AG04450 (cell line): ENCODE measurements at places on chromosomes 1 and 21. TPM values are rescaled to one million over a fixed set of nuclear protein-coding genes. Genes with fewer than 3 reads are reported as not detected.
A peak's percentile ranks its signal among the peaks of the same experiment; 100 is the strongest.

MPL gene
- polyA plus RNA-seq: not detected in 2 replicates

NGF gene
- 6.7 and 7.3 TPM in 2 replicates for polyA plus RNA-seq

SHISAL2A gene
- polyA plus RNA-seq: not detected in 2 replicates

GLIS1 gene
- 0.77 and 1.3 TPM in 2 replicates for polyA plus RNA-seq

GBP4 gene
- not detected in 2 replicates for polyA plus RNA-seq

COL8A2 gene
- 1.5 and 1.6 TPM in 2 replicates for polyA plus RNA-seq

S100A7 gene
- not detected in 2 replicates for polyA plus RNA-seq

LRRC39 gene
- 0.32 and 0.45 TPM in 2 replicates for polyA plus RNA-seq

GRCh38 chr1:42369471-42369870 is 11.1 kb upstream of the RIMKLA start:
- no peak for DNase-seq

- DNase-seq: no peak
These were observed 58.9 kb downstream of the VPS26C start for GRCh38 chr21:37208056-37208721.

GRCh38 chr1:223763881-223764280 is 51.5 kb downstream of the CAPN2 start:
- no peak for DNase-seq

DNA sequence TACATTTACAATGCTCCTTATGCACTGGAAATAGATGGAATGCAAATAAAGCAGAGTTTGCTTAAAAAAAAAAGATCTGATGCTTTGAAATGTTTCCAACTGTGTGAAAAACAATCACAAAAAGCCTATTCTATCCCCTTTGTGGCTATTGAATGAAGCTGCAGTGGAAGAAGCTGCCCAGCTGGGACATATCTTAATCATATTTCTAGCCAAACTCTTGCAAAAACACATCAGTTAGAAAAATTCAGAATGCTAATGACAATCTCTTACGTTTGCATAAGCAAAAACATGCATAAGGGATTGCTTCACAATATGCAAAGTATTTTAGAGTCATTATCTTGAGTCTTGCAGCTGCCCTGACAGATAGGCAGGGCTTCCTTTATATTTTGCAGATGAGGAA is 526.4 kb upstream of the USP24 start:
- DNase-seq: peak; percentile 72

- DNase-seq: no peak
These were observed 64.8 kb downstream of the MORN1 start for GRCh38 chr1:2326524-2326923.

DNA sequence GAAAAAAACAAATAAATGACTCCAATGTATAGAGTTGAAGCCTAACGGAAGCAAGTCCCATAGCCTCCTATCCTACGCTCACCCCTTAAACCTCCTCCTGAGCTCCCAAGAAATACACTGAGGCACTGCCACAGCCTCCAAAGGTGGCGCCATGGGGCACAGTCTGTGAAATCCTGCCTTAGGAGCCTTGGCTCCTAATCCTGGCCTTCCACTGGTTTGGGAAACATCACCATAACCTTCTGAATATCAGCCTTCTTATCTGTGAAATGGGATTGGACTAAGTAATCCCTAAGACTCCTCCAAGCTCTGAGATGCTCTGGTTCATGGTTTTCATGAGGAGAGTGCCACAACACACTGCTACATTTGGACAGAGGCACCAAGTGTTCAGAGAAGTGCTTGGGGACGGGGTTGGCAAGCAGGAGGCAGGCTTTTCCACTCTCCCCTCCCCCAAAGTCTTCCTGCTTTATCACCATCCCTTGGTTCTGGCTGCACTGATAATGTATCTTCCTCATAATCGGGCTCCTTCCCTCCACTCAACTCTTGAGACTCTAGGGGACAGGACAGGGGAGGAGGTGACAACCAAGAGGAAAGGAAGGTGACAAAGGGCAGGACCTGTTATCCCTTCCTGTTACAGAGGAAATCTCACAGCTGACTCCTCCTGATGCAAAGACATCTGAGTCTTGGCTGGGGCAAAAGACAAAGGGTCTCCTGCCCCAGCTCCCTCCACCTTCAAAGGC is 2.7 kb downstream of the SLAMF7 start:
- DNase-seq: no peak

DNA sequence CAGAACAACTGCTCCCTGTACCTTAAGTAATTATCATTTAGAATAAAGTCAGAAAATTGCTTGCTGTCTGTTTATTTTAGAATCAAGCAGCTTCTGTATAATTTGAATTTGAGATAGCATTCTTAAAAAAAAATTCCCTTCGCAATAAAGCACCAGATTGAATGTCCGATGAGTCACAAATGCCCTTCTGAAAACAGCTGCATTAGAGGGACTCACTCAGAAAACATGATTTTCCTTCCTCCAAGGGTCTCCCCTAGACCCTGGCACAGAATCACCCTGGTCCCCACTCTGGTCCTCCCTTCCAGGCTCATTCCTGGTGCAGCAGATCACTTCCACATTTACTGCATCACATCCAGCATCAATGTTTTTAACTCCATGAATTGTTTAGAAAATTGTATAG is 471.1 kb upstream of the VAMP3 start:
- peak; percentile 75 for DNase-seq

DNA sequence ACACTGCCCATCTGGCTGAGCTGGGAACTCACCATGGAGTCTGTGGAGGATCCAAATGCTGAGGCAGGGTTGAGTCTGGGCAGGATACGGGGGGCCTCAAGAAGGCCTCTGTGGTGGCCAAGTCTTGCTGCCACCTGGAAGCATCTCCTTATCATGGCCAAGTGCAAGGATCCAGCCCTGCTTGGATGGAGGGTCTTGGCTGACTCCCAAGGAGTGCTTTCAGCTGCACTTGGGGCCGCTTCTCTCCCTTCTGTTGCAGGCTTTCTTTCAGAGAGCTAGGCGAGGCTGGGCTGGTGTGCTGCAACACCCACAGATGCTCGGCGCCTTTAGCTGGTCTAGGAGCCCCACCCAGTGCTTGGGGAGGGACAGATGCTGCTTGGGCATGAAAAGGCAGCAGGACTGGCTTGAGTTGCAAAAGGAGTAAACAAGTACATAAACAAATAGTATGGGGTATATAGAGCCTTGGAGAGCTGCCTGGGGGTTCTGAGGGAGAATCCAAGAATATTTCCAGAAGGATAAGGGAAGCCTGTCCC is at the start of gene THEM5:
THEM5 (minus strand) TSS at position 302 of the 533 bp plus-strand sequence; CDS start at position 155, 147 bp downstream.
- DNase-seq: no peak

- no peak for DNase-seq
These were observed 310.2 kb downstream of the MRPL39 start for GRCh38 chr21:25297117-25297516.

DNA sequence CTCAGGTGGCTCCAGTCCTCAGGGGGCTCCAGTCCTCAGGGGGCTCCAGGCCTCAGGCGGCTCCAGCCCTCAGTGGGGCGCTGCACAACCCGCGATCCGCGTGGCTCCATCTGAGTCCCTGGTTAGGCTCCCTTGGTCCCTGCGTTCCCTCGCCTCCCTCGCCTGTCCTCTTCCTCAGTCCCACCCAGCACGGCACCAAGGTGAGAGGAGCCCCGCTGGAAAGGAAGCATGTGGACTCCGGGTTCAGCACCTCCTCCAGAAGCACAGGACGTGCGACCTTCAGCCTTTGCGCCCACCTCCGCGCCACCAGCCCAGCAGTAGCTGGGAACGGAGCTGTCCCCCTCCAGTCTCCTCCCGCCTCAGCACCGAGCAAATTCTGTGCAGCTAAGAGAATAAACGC is 8.1 kb upstream of the OR2M5 start:
- no peak for DNase-seq

DNA sequence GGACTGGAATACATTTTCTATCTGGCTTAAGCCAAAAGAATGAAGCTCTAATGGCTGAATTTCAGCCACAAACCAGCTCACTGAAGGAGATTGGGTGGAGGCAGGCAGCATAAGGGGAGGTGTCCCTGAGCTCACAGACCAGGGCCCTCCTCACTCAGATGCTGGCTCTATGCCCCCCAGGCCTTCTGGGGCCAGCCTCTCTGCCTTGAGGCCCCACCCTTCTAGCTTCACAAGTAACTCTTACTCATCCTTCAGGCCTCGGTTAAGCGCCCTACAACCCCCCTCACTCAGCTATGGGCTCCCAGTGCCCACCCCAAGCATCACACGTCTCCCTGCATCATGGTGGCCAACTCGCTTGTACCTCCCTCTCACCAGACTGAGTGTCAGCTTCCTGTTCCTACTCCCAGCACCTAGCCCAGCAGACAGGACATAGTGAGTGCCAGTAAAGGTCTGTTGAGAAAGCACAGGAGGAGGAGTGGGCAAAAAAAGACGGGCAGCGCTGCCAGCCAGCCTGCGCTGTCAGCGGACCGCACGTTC is 40.8 kb upstream of the GPR157 start:
- DNase-seq: no peak

DNA sequence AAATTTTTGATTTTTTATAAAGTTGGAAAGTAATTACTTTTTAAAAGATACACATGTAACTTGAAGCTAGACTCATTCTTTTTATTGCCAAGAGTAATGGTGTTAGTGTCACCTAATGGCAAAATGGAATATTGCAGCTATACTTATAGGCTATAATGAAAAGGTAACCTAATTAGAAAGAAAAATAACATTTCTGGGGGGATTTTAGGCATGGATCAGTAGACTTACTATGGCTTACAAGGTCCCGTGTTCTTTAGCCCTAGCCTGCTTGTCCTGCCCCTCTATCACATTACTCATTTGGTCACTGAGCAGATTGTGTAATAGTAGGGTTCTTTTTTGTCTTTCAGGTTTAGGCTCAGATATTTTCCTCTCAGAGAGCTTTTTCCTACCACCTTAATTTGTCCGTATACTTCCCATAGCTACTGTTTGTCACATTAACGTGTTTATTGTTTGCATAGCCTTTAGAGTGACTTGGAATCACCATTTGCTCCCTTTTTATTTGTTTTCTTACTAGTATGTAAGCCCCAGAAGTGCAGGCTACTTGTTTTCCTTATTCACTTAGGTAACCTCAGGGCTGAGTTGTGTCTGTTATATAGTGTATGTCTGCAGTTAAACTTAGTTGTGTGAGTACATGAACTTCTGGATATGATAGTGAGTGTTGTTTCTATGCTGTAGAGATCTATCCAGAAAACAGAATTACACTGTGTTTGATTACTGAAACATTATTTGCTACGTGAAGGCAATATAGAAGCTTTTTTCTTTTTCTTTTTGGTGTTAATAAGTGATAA is 58.7 kb downstream of the RABGAP1L start:
- no peak for DNase-seq
